Muscle of leg (tissue), 16 donors: ENCODE measurements at places on chromosomes 4 and X.

- DNase-seq, result no peak
These were observed at the start of gene TMEM271 for GRCh38 chr4:576245-576821. TSS of gene TMEM271 (minus strand) at chr4:576295. CDS start at chr4:576062, 233 bp downstream.

- no peak for DNase-seq
These were observed 7.1 kb upstream of the NEIL3 start for GRCh38 chr4:177302371-177303100.

DNA sequence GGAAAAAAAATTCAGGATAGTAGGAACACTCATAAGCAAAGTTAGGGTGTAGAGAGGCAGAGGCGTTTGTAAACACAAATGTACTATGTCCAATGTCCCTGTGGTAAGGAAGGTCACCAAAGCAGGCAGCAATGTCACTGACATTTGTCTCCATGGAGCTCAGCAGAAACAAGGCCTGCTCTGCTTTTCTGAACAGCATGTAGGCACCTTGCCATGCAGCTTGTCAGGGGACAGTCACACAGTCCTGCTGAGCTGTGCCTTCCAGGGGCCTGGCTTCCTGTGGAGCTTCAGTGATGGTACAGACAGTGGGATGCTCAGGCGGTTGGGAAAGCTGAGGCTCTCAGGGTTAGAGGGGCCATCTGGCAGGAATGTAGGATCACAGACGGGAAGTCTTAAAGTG is 74.5 kb upstream of the HS3ST1 start:
- DNase-seq, result no peak

DNA sequence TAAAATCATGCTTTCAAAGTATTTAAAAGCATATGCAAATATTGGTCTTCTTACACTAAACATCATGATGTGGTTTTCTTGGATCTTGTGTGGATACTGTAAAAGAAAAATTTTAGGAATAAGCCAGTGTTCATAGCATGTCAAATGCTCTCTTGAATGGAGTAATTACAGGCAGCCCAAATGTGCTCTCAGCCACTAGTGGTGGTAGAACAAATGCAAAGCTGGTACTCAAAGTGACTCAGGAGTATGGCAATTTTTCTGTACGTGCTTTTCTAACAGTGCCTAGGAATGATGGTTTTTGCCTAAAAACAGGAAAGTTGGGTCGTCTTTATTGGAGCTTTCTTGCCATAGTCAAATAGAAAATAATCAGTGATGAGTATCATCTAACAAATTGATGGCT is 19.9 kb downstream of the PGRMC2 start:
- DNase-seq, result no peak
